ENCODE measurements at places on chromosomes 6 and 20.

DNA sequence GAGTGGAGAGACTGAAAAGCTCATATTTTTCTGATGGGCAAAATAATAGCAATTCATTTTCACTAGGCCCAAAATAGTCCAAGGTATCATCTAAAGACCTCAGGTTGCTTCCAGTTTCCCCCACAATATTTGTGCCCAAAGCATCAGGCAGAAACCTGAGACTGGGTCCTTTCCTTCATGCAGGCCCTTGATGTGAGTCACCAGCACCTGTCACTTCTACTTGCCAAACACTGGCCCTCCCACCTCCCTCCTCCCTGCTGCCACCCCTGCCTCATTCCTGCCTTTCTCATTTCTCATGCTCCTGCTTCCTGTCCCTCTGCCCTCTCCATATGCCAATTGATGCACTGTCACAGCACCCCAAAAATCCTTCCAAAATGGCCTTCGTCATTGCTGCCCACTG, 230.4 kb upstream of the CST7 start:
- DNase-seq: no peak

- no peak for DNase-seq
Observed at GRCh38 chr20:63212393-63212730, 3.6 kb downstream of the YTHDF1 start.

GRCh38 chr6:53795340-53795701, 516 bp downstream of the LRRC1 start:
- DNase-seq: no peak

DNA sequence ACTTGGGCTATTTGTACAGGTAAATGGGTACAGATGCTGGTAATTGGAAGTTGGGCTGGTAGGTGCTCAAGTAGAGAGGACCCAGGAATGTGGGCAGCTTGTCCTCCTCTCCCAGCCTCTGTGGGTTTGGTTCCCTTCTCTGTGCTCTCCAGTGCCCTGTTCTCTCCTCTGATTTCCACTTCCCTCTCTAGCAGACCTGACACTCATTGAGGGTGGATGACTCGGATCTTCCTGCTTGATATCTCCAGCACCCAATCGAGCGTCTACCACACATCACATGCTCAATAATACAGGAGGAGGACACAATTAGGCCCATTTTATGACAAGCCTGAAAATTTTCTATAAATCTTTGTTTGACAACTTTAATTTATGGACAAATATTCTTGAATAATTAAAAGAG, 23.7 kb downstream of the CST1 start:
- DNase-seq: no peak

GRCh38 chr6:16677458-16677857, 83.8 kb downstream of the ATXN1 start:
- no peak for DNase-seq

- DNase-seq: no peak
Observed at GRCh38 chr6:38184585-38185080, 365.1 kb downstream of the ZFAND3 start.

DNA sequence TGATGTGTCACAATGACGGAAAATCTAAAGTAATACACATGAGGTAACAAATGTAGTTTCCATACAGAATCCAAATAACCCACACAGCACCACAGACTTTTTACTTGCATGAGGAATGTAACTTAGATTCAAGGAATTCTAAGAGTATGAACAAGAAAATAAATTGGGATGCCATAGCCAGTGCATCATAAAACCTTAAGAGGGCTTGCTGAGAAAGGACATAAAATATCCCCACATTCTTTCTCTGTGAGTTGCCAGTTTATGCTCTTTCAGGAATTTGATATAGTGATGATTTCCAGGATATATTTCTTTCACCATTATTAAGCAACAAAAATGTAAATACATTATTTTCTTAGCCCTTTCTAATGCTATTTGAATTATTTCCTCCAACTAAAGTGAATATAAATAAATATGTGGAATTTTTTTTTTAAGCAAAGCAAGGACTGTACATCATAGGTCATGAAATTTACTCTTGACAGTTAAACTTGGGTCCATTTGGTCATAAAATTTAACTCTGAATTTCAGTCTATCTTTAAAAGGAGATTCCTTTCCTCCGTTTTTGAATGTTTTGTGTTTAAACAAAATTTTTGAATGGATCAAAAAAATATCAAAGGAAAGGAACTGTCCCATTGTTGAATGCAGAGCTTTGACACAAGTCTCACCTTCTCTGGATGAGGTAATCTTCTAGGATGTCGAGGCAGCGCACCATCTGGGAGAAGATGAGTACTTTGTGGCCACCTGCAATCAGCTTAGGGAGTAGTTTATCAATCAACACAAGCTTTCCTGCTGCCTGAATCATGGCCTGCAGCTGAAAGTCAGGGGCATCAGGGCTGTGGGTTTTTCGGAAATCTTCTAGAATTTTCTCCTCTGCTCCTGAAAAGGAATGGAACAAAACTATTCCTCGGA, 116.3 kb upstream of the EMILIN3 start:
- DNase-seq: no peak

DNA sequence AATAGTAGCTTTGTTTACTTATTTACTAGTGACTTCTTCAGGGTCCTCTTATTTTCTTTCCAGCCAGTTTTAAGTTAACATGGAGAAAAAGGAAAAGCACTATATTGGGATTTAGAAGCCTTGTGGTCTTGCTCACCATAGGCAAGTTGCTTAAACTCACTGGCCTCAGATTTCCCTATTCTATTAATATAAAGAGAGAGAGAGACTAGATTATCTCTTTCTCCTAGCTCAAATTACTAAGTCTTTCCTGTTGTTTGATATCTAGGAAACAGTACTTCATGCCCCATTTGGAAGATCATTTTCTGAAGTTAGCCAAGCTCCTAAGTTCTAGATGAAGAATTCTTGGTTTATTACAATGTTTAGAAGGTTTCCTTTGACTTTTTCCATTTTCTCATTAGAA, 32.5 kb downstream of the CTNNBL1 start:
- no peak for DNase-seq

DNA sequence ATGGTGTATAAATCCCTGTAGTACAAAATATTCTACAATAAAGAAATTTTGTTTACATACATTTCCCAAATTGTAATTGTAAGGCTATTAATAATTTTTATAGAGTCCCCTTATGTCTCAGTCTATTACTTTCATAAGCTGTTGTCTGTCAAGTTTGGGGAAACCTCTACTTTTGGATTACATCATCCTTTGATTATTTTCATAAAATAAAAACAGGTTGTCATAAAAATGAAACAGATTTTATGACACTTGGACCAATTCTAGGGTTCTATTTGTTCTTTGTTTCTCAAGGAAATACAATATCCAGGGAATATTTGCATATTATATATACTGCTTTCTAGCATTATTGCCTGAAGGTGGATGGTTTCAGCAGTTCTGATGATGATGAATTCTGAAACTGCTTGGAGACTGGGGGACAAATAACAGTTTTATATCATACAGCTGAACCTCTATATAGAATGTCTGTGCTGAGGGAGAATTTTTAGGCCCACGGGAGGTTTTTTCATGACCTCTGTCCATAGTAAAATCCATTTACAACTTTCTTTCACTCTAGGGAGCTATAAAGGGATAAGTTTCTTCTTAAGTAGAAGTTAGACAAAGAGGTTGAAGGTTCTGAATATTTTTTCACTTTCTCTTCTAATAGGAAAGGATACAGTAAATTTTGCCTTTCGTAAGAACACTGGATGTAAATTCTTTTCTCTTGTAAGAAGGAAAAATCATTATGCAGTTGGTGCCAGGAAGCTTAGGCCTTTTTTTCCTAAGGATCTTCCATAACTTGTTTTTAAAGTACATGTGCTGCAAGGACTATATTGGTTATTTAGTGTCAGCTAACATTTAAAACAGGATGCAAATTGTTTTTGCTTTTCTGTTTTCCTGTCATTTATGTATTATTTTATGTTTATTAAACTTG, 58.0 kb downstream of the CD2AP start:
- no peak for DNase-seq

DNA sequence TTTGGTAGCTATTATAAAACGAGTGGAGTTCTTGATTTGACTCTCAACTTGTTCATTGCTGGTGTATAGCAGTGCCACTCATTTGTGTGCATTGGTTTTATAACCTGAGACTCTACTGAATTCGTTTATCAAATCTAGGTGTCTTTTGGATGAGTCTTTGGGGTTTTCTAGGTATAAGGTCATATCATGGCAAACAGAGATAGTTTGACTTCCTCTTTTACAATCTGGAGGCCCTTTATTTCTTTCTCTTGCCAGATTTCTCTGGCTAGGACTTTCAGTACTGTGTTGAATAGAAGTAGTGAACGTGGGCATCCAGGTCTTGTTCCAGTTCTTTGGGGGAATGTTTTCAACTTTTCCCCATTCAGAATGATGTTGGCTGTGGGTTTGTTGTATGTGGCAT, 38.8 kb downstream of the SUMO4 start:
- no peak for DNase-seq

GRCh38 chr20:51757226-51757625, 11.0 kb downstream of the ATP9A start:
- no peak for DNase-seq

DNA sequence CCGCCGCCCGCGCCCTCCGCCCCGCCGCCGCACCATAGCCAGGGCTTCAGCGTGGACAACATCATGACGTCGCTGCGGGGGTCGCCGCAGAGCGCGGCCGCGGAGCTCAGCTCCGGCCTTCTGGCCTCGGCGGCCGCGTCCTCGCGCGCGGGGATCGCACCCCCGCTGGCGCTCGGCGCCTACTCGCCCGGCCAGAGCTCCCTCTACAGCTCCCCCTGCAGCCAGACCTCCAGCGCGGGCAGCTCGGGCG, 1.5 kb downstream of the FOXC1 start:
- no peak for DNase-seq

GRCh38 chr20:31274441-31274840, 17.0 kb downstream of the DEFB115 start:
- DNase-seq: no peak

GRCh38 chr20:10961651-10962288, 288.0 kb upstream of the JAG1 start:
- DNase-seq: no peak

DNA sequence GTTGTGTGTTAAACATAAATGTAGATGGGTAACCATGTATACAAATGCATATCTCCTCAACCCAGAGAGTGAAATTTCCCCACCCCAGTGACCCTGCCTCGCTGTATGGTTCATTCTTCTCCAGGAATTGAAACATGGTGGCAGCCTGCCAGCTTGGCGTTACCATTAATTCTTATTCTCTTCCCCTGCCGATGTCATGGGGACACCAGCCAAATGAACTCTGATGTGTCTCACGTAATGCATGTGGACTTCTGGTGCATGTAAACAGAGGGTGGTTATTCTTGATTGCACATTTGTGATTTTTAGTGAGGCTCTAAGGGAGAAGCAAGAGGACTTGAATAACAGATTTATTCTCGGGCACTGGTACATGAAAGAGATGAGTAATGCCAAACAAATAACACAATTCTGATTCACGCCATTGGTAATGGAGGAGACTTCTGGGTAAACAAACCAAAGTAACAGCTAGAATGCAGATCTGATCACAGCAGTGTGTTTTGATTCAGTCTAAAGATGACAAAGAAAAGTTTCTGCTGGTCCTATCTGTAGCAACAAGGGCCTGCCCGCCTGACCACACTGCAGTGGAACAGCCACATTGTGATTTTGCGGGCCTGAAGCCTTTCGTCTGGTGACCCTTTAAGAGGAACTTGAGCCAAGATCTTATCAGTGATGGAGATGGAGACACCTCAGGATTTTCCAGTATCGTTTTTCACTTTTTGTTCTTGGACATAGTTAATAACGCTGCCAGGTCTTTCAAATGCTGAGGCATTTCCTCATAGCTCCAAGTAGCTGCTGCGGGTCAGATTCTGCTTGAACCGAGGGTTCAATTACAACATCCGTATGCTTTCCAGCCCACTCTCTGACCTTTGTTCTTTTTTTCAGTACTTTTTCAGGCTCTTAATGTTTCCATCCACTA, 171.8 kb upstream of the AKAP12 start:
- DNase-seq: no peak

DNA sequence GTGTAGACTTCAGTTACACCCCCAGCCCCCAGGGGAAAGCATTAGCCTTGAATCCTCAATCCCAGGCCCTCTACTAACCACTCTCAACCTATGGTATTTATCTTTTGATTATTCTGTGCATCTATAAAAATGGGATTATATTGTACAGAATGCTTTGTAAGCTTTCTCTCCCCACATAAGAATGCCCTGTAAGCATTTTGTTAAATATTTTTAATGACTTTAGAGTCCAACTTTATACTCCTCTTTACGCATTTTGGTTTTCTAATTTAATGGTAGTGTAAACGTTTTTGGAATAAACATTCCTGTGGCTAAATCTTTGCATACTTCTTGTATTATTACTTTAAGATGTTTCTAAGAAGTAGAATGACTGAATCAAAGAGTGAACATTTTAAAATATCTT, 35.4 kb downstream of the FBXO9 start:
- DNase-seq: no peak

DNA sequence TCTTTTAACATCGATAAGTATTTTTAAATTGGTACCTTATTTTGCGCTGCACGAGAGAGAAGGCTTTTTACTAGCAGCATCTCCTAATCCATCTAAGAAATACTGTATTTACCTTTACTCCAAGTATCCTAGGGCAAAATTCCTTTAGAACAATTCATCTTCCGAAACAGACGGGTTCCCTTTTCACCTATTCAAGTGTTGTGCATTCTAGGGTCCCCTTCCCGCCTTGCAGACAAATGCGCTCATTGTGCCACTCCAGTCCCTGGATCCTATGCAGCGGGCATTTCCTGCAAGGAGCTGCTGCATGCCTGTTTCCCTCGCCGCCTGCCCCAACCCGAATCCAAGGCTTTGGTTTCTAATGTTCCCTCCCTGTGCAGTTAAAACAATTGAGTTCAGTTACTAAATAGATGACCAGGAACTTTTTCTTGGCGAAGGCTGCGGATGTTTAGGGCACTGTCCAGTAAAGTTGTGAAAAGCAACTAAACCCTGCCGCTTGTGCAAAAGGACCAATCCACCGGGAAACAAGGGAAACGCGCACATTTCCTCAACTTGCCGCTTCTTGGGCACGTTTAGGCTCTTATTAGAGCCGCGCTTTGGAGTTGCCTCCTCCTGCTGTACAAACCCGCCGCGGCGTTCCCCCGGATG, 556 bp upstream of the SCAF8 start:
- no peak for DNase-seq

DNA sequence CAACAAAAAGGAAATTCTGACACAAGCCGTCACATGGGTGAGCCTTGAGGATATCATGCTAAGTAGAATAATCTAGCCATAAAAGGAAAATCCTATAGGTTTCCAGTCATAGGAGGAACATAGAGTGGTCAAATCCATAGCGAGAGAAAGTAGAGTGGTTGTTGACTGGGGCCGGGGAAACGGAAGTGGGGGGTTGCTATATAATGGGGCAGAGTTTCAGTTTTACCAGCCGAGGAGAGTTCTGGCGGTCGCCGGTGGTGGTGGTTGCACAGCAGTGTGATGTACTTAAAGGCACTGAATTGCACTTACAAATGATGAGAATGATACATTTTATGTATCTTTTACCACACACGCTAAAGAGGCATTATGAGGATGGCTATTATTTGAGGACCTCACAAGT, 4.9 kb downstream of the GPR31 start:
- no peak for DNase-seq

Data from activated T-cell treated with anti-CD3 and anti-CD28 coated beads for 4 hours (primary cell).